Naive thymus-derived CD8-positive, alpha-beta T cell (primary cell): ENCODE measurements at places on chromosomes 3 and 15. TPM values are rescaled to one million over a fixed set of nuclear protein-coding genes. Genes with fewer than 3 reads are reported as not detected.

NRG4 gene
- not detected for total RNA-seq

ROBO2 gene
- not detected for total RNA-seq

WDR93 gene
- 0.19 TPM for total RNA-seq

NEO1 gene
- total RNA-seq: 8.0 TPM

SLC33A1 gene
- 32.2 TPM for total RNA-seq

TM4SF4 gene
- not detected for total RNA-seq

VIPR1 gene
- 122 TPM for total RNA-seq

NBEAL2 gene
- 40.7 TPM for total RNA-seq

CLDN16 gene
- total RNA-seq: not detected

TXNRD3 gene
- total RNA-seq: 6.4 TPM

NDUFAF3 gene
- total RNA-seq: 89.2 TPM

GPR156 gene
- total RNA-seq: not detected

NKTR gene
- total RNA-seq: 254 TPM

NLGN1 gene
- not detected for total RNA-seq
